ENCODE measurements at places on chromosomes 13 and 19.

GRCh38 chr13:110388108-110388943, 81.2 kb downstream of the COL4A2 start:
- no peak for DNase-seq

- DNase-seq = no peak
Observed at GRCh38 chr19:2602391-2603181, 99.9 kb downstream of the GNG7 start.

GRCh38 chr13:73970421-73971055, 163.7 kb downstream of the KLF12 start:
- no peak for DNase-seq

GRCh38 chr19:1384085-1384462, 367 bp downstream of the NDUFS7 start:
- no peak for DNase-seq

GRCh38 chr19:31675193-31675913, 326.1 kb upstream of the TSHZ3 start:
- no peak for DNase-seq

DNA sequence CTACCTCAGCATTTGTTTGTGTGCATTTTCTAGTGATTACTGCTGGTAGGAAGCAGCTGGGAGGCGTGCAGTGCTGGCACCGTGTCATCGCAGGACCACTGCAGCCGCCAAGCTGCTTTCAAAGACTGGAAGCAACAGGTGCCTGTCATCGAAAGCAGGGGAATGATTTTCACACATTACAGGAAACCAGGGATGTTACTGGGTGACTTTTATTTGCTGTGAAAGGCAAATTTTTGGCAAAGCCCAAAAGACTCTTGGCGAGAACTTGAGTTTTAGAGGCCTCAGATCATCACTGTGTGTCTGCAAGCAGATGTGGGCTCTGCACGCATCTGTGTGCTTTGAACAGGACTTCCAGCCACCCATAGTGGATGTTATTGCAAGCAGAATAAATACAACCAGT, 176.4 kb downstream of the FLT1 start:
- no peak for DNase-seq

DNA sequence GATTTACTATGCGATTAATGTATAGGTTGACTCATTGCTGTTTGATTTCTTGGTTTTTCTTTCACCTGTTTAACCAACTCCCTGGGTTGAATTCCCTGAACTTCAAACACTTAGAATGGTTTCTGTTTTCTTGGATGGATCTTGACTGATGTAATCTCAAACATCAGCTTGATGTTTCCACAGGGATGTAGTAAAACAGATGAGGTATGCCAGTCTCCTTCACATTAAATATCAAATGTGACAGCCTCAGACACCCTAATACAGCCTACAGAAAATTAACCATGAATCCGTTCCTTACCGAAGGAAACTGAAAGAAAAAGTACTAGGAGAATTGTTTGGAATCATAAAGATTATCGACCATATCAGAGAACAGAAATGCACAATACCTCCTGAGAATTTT, 631.2 kb downstream of the GPC5 start:
- no peak for DNase-seq

DNA sequence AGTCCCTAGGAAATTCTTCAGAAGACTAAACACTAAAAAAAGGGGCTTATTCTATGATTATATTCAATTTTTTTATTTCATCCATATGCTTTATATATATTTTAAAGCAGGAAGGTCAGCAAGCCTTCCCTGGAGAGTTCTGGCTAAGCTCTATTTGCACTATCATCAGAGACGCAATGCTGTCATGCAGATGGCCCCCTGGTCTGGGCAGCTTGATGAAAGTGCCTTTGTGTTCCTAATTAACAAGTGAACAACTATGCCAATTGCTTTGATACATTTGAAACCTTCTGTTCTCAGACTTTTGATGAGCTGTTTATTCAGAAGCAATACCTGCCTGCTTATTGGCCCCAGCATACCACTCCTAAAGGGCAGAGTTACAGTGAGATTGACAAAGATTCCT, 1344.6 kb downstream of the OLFM4 start:
- DNase-seq = no peak

- no peak for DNase-seq
Observed at GRCh38 chr13:67273001-67273400, 42.9 kb upstream of the PCDH9 start.

All from activated naive CD4-positive, alpha-beta T cell (primary cell).